ENCODE measurements at places on chromosomes 1 and 21.

GRCh38 chr1:41387667-41388091 is 26.4 kb downstream of the FOXO6 start:
- peak; percentile 91 for DNase-seq

DNA sequence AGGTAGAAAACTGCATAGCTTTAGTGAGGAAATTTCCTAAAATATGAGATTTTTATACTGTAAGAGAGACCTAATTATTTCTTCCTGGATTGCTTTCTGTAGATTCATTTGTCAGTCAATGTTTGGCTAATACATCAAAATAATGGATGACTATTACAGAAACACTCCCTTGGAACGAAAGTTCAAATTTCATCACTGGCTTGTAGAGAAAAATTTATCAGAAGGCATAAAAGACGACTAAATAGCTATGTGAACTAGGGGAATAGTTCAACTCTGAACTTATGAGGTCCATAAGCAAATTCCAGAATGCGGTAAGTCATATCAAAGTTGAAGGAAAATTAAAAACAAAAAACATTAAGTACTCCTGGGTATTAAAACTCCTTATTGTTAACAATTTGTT is 36.0 kb downstream of the WNT2B start:
- DNase-seq, result no peak

DNA sequence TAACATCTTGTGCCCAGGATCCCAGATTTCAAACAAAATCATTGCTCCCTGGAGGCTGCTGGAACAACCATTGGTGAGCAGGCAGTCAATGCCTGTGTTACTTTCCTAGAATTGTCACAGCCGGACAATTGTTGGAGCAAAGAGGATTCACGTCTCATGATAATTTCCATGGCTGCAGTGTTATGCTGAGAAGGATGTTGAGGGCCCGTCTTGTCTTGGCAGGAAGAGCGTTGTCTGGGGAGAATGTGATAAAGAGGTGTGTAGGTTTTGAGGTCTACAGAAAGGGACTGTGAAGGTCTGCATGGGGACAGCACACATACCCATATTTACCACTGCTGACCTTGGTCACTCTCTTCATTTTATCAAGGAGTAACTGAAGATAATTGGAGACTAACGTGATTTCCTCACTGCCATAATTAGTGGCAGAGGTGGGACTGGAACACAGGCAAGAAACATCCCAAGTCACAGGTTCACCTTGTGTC is 6.3 kb downstream of the MECR start:
- DNase-seq, result no peak

- DNase-seq, result no peak
These were observed 16.5 kb upstream of the SPAG17 start for GRCh38 chr1:118201524-118201923.

DNA sequence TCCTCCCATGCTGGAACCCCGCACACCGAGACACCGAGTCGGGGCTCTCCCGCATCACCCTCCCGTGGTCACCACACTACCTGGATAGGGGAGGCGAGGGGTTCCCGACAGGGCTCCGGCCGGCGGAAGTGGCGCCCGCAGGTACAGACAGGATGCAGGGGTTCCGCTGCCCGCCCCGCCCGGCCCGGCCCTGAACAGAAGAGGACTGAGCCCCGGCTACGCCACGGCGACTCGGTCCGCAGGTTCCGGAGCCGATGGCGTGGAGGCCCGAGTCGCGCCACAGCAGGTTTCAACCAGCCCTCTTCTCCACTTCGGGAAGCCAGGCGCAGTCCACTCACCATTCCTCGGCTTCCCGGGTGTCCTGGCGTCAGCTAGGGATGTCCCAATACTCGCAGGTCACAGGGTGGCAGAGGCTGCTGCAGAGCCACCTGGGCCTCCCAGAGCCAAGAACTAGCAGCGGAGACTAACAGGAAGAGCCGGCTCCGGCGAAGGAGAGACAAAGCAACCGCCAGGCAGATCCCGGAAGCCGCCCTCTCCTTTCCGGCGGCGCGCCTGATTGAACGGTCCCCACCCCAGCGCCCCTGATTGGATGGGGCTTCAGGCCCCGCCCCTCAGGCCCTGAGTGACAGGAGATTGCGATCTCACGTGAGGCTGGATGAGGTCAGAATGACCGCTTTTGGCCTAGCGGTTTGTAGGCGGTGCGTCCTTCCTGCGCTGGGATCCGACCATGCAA is at the start of gene ZNF669:
TSS of gene ZNF669 (minus strand) at position 498 of the 733 bp plus-strand sequence. CDS start at position 341, 157 bp downstream.
- DNase-seq, result peak; percentile 97

All from aorta (tissue), 5 donors.